Stimulated activated CD8-positive, alpha-beta memory T cell treated with anti-CD3 and anti-CD28 coated beads, Interleukin-7, amount 100 ng/mL, for 24 hours (primary cell): ENCODE measurements at places on chromosomes 7 and 10.

- DNase-seq, result no peak
Measured at GRCh38 chr10:80454513-80455460, 677 bp downstream of the TSPAN14 start.

GRCh38 chr7:92158660-92159575 lies 20.0 kb downstream of the LRRD1 start:
- DNase-seq, result no peak

GRCh38 chr7:42017349-42017986 lies 219.5 kb downstream of the GLI3 start:
- DNase-seq, result no peak

GRCh38 chr10:69578508-69578991 lies 5.3 kb upstream of the NEUROG3 start:
- DNase-seq, result no peak
